SIG-M5 (cell line): ENCODE measurements at places on chromosomes 13 and 19.
A peak's percentile ranks its signal among the peaks of the same experiment; 100 is the strongest.

DNA sequence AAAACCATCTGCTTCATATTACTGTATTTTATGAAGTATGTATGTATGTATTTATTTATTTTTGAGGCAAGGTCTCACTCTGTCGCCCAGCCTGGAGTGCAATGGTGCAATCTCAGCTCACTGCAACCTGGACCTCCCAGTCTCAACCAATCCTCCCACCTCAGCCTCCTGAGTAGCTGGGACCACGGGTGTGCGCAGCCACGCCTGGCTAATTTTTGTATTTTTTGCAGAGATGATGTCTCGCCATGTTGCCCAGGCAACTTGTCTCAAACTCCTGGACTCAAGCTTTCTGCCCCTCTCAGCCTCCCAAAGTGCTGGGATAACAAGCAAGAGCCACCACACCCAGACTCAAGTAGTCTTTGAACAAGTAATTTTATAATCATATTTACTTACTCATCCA lies 5.5 kb downstream of the KATNAL1 start:
- no peak for DNase-seq

- no peak for DNase-seq
These were observed 17.4 kb downstream of the PPFIA3 start for GRCh38 chr19:49136771-49137171.

DNA sequence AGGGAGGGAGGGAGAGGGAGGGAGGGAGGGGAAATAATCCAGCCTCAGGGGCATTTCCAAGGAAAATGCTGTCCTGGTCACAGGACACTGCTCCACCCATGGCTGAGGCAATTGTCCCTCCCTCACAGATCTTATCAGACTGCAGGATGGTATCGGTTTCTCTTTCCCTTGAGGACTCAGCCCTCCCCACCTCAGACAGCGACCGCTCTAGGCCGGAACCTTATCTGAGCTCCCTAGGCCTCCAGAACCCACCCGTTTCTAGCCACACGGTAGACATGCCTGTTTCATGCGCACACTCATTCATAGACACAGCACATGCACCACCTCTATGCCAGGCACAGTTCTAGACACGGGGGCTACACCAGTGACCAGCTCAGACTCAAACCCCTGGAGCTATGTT lies 10.0 kb upstream of the IZUMO2 start:
- DNase-seq: no peak

- no peak for DNase-seq
These were observed 15.7 kb downstream of the TYK2 start for GRCh38 chr19:10364644-10365043.

GRCh38 chr13:57624565-57625435 lies 6.7 kb upstream of the PCDH17 start:
- peak; percentile 6 for DNase-seq

DNA sequence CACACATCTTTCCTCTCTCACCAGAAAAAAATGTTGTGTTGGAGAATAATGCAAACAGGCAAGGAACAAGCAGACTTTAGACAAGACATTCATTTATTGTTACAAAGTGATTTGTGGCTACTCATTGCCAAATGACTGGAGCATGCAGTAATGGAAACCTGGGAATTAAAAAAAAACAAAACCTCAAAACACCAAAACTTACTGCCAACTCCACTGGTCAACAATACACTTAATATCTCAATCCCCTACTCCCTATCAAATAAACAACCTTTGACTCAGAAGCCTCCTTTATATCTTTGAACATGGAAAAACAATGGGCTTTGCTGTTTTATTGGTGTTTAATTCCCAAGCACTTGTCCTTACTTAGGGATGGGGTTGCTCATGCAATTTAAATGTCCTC lies 112.8 kb downstream of the POSTN start:
- no peak for DNase-seq

GRCh38 chr19:3118232-3119070 lies 17.4 kb upstream of the GNA15 start:
- DNase-seq: no peak

DNA sequence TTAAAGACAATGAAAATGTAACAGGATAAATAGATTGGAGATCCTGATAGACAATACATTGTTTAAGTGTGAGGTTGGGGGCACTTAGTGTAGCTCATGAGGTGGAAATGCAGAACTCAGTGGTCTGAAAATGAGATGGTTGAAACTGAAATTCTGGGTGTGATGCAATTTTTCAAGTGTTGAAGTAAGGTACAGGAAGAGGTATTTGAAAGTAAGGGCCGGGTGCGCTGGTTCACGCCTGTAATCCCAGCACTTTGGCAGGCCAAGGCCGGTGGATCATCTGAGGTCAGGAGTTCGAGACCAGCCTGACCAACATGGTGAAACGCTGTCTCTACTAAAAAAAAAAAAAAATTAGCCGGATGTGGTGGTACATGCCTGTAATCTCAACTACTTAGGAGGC lies 113.0 kb downstream of the UFM1 start:
- no peak for DNase-seq

DNA sequence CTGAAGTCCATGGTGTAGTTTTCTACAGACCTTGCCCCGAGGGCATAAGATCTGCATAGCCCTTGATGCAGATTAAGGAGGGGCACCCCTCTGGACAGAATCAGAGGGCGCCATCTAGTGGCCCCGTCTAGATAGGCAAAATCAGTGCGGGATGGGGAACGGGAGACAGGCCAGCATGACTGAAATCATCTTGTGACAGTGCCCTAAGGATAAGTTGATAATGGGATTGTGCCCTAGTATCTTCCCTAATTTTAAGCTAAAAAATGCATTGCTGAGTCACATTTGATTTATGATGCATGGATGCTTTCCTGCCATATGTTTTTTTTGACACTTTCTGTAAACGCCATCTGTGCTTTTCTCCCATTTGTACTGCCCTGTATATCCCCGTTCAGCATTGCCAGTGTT lies 19.0 kb upstream of the GPI start:
- no peak for DNase-seq

DNA sequence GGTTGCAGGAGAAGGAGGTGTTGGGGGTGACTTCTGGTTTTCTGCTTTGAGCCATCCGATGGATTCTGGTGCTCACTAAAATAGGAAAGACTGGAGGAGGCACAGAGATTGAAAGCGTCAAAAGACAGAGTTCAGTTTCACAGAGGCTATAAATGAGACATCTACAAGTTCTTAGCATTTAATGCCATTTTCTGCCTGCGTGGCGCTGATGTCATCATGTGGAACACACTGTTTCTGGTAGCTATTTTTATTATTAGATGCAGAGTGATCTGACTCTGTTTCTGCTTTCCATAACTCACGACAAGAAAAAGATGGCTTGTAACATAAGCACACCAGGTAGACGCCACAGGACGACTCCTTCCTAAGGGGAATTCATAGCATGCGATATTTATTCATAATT lies 3.3 kb upstream of the SLC39A3 start:
- DNase-seq: no peak

GRCh38 chr19:10551698-10552301 lies 8.1 kb downstream of the ATG4D start:
- no peak for DNase-seq

- DNase-seq: no peak
These were observed 418.9 kb downstream of the ZNF536 start for GRCh38 chr19:30791088-30791487.

DNA sequence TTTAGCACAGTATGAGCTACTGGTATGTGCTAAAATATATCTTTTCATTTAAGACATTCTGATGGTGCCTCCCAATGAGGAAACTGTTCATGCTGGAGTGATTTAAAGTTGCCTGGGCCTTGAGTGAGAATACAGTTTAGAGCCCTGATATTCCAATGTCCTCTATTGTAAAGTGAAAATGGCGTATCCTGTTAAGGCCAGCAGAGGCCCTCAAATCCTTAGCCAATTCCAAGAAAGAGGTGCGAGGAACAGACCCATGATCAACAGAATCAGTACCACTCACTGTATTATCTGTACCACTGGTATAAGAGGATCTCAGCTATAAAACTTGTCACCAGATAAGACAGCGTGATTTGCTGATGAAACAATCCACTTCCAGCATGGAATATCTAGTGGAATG lies 273.1 kb upstream of the SLITRK5 start:
- DNase-seq: no peak

- DNase-seq: no peak
These were observed at the start of gene TUBA3C for GRCh38 chr13:19181621-19182485. Gene TUBA3C (minus strand): TSS chr13:19181824. CDS start chr13:19181747, 77 bp downstream.

GRCh38 chr13:65679240-65679639 lies 1550.9 kb downstream of the PCDH9 start:
- no peak for DNase-seq

GRCh38 chr13:83895994-83896580 lies 13.8 kb upstream of the SLITRK1 start:
- no peak for DNase-seq

DNA sequence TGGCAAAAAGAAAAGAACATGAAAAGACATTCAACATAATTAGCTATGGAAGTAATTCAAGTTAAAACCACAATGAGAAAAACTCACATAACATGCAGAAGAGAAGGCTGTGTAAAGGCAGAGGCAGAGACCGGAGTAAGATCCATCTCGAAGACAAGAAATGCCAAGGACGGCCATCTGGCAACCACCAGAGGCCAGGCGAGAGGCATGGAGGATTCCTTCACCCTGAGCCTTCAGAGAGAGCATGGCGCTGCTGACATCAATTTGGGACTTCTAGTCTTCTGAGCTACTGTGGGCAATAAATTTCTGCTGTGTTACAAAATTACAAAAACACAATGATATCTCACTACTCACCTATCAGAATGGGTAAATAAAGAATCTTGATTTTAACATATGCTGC lies 381.0 kb downstream of the TSHZ3 start:
- no peak for DNase-seq

DNA sequence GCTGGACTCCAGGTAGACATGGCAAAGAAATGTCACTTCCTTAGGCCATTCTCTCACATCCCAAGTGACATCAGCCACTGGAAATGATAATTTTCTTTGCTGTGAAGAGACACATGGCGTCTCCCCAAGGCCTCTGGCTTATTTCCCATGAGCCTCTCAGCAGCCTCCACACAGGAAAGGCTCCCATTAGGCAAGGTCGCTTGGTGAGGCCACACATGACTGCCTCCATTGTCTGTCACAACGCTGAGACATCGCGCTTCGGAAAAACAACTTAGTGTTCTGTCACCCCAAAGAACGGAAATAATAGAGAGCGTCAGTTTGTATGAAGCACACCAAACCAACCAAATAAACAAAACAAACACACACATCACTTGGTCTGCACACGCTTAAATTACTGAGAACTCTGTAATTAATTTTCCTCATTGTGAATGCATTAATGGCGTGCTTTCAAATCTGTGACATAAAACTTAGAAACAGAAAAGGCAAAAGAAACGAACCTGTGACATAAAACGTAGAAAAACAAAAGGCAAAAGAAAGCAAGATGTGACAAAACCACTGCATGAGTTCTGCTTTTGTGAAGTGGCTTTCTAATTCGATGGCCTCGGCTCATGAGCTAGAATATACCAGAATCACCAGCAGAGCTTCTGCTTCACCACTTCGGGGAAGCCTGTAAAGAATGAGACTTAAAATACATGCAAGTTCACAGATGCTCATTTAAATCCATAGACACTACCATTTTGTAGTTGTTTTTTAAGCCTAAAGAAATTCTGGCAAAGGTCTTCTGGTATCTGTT lies 404.2 kb upstream of the SGCG start:
- no peak for DNase-seq

DNA sequence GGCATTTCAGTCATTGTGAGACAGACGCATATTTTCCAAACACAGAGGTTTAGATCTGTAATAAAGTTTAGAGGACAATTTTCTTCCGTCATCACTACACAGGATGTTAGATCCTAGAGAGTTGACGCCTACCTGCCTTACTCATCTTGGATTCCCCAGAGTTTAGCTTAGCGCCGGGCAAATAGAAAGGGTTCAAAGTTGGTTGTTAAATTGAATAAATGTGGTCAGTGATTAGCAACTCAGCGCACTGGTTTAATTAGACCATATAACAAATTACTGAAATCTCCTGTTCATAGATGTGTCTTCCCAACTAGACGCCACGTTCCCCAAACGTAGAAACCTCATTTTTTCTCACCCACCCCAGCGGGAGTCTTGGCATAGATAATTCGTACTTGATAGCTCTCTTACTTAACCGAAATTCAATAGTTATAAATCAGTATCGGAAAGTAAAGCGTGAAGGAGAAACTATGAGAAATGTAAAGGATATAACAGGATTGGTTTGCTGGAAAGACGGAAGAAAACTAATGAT lies 726 bp upstream of the UFM1 start:
- DNase-seq: no peak

- DNase-seq: no peak
These were observed 525.6 kb downstream of the DCT start for GRCh38 chr13:93953841-93954240.

DNA sequence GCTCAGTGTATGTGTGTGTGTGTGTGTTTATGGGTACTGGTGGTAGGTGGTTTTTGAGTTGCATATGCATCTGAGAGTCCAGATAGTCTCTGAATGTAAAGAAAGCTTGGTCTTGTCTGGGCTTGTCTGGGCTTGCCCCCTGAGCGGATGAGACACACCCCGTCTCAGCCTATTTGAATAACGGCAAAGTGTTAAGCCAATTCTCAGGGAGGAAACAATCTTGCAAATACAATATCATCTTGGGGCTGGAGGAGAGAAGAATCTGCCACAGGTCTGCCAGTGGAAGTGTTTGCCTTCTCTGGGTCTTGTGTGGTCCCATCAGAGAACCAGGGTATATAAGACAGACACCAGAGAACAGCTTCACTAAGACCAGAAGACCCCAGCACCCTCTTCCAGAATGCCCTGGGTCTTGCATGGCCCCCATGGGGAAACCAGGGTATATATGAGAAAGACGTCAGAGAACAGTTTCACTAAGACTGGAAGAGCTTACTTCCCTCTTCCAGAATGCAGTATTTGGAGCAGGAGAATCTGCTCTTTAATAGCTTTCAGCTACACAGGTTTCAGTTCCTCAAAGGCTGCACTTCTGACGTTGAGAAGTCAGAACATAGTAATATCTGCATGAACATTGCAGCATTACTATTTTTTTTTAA lies 13.3 kb downstream of the CD70 start:
- peak; percentile 92 for DNase-seq

DNA sequence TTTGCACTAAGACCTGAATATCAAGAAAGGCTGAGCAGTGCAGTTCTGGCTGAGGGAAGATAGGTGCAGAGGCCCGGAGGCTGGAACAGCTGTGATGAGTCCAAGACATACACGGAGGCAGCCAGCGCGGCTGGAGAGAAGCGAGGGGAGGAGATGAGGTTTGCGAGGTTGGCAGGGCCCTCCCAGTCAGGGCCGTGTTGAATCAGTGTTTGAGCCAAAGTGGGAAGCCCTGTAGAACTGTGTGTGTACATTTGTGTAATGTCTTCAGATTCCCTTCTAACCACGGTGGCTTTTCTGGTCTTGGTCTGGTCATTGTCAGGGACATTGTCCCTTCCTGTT lies 34.9 kb downstream of the PAK4 start:
- DNase-seq: no peak

- no peak for DNase-seq
These were observed 201.2 kb downstream of the LHFPL6 start for GRCh38 chr13:39401756-39402155.

DNA sequence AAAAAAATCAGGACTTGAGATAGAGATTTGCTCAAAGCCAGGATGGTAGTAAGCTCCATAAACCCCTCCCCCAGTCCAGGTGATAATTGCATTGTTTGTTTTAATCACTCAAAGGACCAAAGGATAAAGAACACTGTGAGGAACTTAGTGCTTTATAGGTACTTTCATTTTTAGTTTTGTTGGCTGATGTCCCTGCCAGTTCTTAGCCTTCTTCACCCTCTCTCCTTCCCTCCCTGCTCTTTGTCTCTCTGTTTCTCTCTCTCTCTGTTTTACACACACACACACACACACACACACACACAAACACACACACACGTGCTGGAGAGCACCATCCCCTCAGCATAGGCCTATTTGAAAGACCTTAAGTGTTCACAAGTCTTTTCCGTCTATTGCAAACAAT lies 5.2 kb downstream of the FRY start:
- no peak for DNase-seq
